RWPE2 (cell line): ENCODE measurements at places on chromosomes 3 and 15.
A peak's percentile ranks its signal among the peaks of the same experiment; 100 is the strongest.

DNA sequence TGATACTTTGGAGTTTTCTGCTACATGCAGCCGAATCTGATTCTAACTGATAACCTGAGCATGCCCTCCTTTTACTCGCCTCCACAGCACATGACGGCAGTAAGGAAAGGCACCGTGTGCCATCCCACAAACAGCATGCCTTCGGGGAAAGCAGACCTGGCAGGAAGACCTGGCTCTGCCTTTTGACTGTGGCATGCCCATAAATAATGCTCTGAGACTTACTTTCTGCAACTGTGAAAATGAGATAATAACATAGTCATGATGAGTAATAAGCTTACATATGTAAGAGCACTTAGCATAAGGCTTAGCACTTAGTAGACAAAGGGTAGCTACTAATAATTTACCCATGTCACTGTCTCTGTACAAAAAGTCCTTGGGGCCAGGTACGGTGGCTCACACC, 32.9 kb downstream of the MTHFS start:
- DNase-seq, result no peak

GRCh38 chr3:188067932-188068331, 86.0 kb upstream of the LPP start:
- DNase-seq, result no peak

- DNase-seq, result no peak
These were observed 206.5 kb downstream of the MFSD1 start for GRCh38 chr3:159008401-159008800.

- DNase-seq, result no peak
These were observed 49.4 kb downstream of the ZNF280D start for GRCh38 chr15:56683908-56684307.

DNA sequence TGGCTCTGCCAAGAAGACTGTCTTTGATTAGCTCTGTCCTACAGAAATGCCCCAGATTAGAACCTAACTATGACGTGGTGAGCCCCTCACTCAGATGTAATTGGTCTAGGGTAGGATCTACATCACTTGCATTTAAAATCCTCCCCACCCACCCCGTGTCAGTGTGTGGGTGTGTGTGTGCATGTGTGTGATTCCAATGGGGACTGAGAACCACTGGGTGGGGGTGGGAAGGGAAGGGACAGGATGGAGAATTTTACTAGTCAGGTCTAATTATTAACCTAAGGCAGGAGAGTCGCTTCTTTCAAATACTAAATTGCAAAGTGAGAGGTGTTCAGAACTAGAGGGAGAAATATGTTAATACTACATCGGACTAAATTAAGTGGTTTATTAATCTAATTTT, 91.7 kb downstream of the TBL1XR1 start:
- DNase-seq, result no peak

GRCh38 chr3:13124631-13125030, 51.4 kb upstream of the IQSEC1 start:
- DNase-seq, result peak; percentile 29

DNA sequence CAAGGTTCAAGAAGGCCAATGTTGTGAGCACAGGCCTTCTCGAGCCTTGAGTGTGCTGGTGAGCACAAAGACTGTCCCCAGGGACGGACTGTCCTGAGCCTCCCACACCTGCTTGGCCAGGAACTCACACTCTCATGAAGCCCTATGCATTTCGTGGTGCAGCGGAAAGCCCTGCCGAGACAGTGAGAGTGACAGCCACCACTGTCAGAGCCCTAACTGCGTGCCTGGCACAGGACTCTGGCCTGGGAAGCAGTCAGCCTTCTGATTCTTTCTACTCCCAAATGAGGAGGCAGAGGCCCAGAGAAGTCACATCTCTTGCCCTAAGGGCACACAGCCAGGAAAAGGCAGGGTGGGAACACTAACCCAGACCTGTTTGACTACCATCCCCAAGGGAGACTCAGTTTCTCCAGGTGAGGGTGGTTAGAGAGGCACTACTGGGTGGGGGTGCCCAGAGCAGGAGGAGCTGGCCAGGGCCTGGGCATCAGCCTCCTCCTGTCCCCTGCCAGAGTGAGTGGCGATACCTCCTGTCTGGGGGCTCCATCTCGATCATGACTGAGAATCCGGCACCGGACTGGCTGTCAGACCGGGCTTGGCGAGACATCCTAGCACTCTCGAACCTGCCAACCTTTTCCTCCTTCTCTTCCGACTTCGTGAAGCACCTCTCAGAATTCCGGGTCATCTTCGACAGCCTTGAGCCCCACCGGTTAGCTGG, 50.8 kb downstream of the SEMA3G start:
- peak; percentile 42 for DNase-seq

DNA sequence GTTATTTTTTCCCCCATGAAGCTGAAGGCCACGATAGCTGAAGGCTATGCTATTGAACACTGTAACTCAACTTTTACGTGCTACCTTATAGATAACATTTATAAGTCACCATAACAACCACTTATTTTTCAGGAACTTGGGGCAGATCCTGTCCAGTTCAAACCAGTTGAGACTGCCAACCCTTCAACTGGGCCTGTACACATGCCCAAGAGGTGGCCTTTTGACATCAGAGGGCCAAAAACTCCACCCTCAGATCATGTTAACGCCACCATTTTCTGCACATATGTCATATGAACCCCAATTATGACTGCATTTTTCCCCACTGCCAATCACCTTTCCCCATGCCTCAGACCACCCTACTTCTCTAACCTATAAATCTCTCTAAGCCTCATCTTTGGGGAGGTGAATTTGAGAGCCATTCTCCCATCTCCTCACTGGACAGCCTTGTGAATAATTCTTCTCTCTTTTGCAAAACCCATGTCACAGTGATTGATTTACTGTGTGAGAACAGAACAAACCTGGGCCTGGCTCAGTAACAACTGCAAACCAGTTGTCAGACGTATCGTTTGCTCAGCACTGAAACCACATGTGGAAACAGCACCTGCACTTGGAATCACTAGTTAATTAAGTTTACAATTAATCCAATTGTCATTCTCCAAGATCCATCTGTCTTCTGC, 42.5 kb downstream of the ZNF445 start:
- no peak for DNase-seq
